ENCODE measurements at places on chromosomes 11 and 22.

GRCh38 chr11:69598147-69598546, 42.8 kb upstream of the CCND1 start:
- no peak for DNase-seq

DNA sequence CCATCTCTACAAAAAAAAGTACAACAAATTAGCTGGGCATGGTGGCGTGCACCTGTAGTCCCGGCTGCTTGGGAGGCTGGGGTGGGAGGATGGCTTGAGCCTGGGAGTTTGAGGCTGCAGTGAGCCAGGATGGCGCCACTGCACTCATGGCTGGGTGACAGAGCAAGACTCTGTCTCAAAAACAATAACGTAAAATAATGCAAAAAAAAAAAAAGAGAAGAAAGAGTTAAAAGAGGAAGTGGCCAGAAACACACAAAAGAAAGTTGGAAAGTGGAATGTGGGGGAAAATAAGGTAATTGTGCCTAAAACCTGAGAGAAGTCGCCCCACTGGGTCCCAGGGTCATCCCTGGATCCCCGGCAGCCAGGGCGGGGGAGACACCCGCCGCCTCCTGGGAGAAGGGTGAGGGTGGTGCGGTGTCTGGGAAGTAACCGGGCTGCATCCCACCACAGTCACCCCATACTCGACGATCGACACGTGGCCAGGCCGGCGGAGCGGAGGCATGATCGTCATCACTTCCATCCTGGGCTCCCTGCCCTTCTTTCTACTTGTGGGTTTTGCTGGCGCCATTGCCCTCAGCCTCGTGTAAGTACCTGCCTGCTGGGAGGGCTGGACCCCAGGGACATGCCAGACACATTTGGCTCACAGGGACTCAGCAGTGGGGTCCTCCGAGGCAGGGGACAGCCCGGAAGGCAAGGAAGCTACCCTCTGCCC, 8.1 kb downstream of the UPK3A start:
- no peak for DNase-seq

GRCh38 chr11:111526501-111526900, 11.9 kb downstream of the HOATZ start:
- DNase-seq = peak; percentile 27

DNA sequence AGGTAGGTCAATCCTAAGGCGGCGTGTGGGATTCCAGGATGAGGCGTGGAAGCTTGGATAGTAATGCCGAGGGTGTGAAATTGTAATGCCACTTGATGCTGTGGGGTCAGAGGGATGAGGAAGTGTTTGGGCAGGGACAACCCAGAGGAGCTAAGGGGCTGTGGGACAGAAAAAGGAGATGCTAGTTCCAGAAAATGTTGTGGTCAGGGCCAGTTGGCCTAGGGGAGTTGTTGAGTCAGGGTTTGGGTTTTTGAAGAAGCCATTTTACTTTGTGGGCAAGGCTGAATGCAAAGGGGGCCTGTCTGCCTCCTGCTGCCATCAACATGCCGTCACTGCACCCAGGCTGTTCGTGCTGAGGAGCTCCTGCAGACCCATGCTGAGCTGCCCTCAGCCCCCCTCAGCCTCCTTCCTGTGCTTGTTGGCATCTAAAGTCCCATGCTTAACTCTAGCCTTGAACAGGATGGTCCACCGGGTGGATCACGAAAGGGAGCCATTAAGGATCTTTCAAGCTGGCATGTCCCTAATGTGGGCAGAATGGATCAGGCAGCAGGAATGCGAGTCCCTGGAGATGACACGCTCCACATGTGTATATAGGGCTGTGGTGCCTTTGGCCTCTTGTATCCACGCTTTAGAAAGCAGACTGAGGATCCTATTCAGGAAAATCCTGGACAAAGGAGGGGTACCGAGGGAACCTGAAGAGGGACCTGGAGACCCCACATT, 2.1 kb downstream of the C11orf16 start:
- DNase-seq = no peak

GRCh38 chr11:46006418-46007070, 84.1 kb downstream of the LARGE2 start:
- no peak for DNase-seq

- no peak for DNase-seq
Observed at GRCh38 chr22:23913306-23913660, 19.1 kb downstream of the MIF start.

- DNase-seq = no peak
Observed at GRCh38 chr22:39731881-39732555, 161.5 kb downstream of the CACNA1I start.

- DNase-seq = peak; percentile 82
Observed at GRCh38 chr11:46367244-46367915, 14.1 kb upstream of the MDK start.

GRCh38 chr11:17991783-17992433, 20.9 kb downstream of the SERGEF start:
- peak; percentile 38 for DNase-seq

DNA sequence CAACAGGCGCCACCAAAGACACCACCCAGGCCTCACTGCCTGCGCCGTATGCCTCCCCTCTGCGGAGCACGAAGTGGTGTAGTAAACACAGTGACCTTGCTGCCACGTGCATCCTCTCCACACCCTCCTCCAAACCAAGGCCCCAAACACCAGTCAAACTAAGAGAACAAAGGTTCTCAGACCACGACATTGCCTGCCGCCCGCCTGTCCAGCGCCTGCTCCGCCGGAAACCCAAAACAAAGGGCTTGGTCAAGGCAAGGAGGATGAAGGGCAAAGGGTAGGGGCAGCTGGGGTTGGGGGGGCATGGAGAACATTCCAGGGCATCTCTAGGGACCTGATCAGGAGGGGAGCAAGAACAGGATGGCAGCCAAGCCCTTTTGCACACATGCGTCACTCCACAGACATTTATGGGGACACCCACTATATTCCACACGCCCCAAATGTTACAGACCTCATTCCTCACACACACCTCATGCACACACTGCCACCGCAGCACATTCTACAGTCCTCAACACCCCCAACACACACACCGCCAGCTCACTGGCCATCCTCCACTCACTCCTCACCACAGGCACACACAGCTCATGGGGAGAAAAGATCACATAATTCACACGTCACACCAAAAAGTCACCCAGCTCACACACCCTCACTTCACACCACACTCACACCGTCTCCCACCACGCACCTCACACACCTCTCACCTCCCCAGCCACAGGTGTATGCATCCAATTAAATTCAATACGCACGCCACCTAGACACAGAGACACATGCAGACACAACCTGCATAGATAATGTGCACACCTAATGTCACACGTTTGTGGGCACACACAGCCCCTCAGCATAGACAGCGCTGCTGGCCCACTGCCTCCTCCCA, 34.5 kb downstream of the PDE2A start:
- no peak for DNase-seq

DNA sequence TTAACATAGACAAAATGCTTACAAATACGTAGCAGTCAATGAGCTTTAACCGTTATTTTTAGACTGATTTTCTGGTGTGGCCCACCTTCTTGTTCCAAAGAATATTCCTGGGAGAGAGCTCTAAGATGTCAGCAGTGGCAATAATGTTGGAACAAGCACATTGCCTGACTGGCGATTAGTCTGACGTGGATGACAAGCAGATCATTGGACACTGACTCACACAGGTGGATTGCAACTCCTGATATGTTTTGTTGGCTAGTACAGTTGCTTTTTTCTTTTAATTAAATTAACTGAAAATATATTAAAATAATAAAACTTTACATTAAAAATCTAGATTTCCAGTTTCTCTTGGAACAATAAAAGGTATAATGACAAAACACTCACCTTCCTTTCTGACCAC, 78.0 kb downstream of the TENM4 start:
- DNase-seq = no peak

DNA sequence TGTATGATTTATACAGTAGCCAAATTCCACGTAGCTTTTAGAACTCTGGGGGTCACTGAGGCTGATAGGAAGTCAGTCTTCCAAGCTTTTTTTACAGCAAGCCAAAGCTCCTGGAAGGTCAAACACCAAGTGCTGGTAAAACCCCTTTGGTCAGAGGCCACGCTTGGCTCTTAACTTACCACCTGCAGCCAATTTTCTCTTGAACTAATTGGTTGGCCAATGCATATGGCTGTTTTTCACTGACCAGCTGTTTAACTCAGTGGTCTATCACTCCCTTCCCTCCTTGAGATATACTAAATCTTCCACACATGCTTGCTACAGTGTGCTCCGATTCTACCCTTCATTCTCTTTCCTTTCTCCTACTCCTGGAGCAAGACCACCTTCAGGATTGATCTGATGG, 116.0 kb downstream of the FAR1 start:
- DNase-seq = no peak

- no peak for DNase-seq
Observed at GRCh38 chr22:39946503-39947219, 13.5 kb upstream of the TMA7B start.

DNA sequence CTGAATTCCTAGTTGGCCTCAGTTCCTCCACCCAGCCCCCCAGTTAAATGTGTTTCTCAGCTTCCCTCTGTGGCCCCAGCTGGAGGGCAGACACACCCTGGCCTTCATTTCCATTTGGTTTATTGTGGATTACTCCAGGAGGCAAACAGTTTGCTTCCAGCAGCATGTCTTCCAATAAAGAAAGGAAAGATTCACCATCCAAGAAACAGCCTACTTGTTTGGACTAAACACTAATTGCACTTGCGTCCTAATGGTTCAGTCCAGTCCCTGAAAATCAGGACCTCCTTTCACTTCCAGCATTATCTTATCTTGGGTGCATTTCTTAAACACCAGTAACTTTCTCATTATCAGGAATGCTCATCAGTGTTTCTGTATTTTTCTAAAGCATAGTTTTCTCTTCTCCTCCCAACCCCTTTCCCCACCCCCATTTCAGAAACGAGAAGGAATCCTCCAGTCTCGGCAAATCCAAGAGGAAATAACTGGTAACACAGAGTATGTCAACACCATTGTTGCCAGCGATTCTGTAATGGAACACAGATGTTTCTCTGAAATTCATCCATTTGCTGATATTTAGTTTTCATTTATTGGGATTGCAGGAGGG, 130.9 kb downstream of the PARVA start:
- no peak for DNase-seq

- DNase-seq = no peak
Observed at GRCh38 chr11:45082744-45083543, 63.5 kb upstream of the PRDM11 start.

GRCh38 chr11:44324749-44325525, 15.0 kb upstream of the ALX4 start:
- DNase-seq = no peak

DNA sequence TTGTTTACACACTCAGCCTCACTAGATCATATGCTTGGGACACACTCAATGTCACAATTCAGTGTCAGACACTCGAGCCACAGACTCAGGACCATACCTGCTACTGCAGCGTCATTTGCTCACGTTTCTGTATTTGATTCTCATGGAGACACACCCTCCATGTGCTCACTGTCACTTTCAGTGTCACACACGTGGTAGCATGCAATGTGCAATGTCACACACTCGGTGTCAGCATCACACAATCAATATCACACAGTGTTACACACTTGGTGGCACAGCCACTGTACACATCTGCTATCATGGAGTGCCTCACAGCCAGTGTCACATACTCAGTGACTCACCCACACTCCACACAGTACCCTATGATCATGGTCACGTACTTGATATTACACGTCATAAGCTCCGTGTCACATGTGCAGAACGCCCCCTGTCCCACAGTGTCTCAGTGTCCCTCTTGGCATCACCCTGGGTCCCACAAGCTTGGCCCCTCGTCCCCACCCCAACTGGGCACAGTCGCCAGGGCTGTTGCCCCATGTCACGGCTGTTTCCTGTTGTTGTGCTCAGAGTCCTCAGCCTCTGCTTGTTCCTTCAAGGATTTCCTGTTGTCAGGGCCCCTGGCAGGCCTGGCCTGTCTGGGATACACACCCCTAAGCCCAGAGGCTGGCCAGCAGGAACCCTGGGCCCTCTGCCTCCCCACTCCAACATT, 49.6 kb downstream of the PDE2A start:
- DNase-seq = no peak

- DNase-seq = no peak
Observed at GRCh38 chr22:36196254-36197064, 5.2 kb downstream of the APOL4 start.

DNA sequence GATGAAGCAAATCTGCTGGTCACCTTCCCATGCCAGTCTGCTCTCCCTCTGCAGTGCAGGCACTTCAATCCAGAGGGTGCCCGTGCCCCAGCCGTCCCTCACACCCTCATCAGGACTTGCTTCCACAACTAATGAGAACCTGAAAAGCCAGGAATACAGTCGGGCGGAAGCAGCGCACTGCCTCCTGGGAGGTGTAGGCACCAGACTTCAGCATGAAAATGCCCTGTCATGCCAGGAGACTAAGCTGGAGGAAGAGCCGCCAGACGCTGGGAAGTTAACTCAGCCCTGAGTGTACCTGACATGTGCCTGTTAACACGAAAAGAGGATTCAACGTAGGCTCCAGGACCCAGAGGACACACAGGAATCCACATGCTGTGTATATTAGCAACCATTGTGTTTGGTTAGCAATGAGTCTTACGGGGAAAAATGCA, 40.1 kb upstream of the FLI1 start:
- no peak for DNase-seq

DNA sequence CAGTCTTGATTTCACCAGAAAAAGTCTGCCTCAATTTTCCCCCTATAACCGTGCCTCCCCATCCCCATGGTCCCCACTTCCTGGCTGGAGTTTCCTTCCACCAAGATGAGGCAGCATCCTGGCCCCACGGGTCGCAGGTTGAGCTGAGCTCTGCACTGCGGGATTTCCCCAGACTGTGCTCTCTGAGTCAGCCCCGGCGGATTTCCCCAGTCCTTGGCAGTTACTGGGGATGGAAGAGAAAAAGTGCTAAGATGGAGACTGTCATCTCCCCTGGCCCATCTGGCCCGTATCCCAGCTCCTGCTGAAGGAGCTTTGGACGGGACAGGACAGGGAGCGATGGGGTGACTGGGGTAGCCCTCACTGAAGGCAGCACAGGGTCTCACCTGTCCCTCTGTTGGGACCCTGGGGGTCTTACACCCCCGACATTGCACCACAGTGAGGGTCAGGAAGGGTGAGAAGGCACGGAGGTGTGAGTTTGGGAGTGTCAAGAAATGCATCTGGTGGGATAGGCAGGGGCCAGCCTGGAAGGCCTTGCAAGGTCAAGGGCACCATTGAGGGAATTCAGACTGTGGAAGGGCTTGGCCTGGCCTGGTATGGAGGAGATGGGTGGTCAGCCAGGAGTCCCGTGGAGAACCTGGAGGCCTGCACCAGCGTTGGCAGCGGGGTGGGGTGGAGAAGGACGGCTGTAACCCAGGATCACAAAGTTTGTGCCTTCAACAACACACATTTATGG, 36.5 kb downstream of the NADSYN1 start:
- no peak for DNase-seq

DNA sequence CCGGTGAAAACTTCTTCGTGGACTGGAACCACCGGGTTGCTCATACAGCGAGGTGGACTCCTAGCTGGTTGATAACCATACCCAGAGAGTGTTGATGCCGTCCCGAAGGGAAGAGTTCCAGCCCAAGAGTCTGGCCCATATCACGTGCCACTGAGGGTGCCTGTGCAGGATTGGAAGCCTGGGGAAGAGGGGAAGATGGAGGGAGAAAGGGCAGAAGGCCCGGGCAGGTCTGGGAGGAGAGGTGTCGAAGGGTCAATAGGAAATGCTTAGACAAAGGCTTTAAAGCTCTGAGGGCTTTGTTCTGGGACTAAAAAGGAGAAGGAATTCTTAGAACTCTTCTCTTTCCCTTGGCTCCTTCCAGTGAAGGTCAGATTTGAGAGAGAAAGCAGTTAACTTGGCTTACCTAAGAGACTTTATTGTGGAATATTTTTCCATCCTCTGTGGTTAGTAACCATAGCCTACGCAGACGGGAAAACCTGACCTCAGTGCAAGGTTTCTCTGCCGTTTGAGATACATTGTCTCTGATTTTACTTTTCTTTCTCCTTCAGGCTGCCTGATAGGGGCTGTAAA, 70.5 kb downstream of the JAM3 start:
- DNase-seq = no peak

GRCh38 chr22:25098445-25099081, 101.1 kb upstream of the CRYBB3 start:
- DNase-seq = no peak
